ENCODE measurements at places on chromosomes 2 and 18.

GRCh38 chr18:13395577-13395976, 177.0 kb downstream of the LDLRAD4 start:
- DNase-seq: no peak

- DNase-seq: no peak
Measured at GRCh38 chr2:232231554-232231953, 147.0 kb upstream of the ALPP start.

DNA sequence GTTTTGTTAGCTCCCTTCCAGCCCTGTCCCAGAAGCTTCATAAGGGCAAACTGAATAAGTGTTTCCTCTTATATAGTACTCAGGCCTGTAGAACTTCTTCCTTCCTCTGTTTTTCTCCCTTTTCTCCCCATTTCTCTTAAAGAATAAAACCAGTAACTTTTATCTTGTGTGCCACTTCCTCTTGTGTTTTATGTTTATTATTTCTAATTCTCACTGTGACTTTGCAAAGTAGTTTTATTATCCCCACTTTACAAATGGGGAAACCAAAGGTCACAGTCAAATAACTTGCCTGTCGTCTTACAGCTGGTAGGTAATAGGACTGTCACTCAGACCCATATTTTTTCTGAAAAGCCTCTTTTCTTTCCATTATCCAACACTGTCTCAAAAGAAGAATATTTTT, 42.4 kb downstream of the RBBP8 start:
- no peak for DNase-seq

- DNase-seq: no peak
Measured at GRCh38 chr2:240469740-240470139, 34.3 kb downstream of the GPC1 start.

GRCh38 chr18:24534737-24535136, 74.3 kb downstream of the HRH4 start:
- DNase-seq: no peak

GRCh38 chr2:128868686-128869551, 550.3 kb upstream of the HS6ST1 start:
- DNase-seq: peak; percentile 3

DNA sequence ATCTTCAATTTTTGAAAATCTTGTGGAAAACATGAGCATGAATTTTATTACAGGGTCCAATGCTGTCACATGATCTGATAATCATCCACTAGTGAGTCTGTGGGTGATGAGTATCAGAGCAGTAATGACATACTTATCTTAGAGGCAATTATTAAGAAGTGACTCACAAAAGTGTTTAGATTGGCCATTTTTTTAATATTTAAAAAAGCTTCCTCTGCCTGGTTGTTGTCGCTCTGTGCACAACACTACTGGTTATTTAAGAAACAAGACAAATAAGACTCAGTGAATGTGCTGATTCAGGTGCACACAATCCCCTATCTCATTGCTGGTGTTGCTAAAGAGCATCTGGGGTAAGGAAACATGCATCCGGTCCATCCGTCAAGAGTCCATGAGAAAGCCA, 665.8 kb upstream of the ZEB2 start:
- no peak for DNase-seq

- peak; percentile 27 for DNase-seq
Measured at GRCh38 chr2:140247451-140248195, 1467.4 kb upstream of the NXPH2 start.

DNA sequence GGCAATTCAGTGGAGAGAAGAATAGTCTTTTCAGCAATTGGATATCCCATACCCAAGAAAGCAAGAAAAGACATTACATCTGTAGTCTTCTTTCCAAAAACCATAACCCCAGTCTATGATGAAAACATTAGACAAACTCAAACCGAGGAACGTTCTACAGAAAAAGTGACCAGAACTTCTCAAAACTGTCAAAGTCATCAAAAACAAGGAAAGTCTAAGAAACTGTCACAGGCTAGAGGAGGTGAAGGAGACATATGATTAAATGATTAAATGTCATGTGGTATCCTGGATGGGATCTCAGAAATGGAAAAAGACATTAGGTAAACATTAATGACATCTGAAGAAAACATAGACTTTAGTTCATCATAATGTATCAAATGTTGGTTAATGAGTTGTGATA, 4.9 kb upstream of the USP40 start:
- DNase-seq: no peak

GRCh38 chr2:173427887-173428668, 73.4 kb downstream of the CDCA7 start:
- no peak for DNase-seq

GRCh38 chr2:218091746-218092145, 22.7 kb downstream of the RUFY4 start:
- no peak for DNase-seq

DNA sequence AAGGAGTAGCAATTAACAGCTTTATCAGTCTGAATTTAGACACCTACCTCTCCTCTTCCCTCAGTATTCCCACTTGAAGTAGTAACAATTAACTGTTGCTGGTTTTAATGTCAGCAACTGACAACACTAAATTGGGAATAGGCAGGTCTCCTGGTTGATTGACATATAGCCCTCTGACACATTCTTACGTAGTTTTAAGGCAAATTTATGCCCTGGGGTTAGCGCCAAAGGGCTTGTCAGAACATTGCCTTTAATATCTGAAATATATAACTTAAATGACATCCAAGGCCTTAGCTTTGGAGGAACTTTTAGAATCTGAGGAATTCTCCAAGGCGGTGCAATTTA, 7.4 kb downstream of the ASXL3 start:
- DNase-seq: no peak

DNA sequence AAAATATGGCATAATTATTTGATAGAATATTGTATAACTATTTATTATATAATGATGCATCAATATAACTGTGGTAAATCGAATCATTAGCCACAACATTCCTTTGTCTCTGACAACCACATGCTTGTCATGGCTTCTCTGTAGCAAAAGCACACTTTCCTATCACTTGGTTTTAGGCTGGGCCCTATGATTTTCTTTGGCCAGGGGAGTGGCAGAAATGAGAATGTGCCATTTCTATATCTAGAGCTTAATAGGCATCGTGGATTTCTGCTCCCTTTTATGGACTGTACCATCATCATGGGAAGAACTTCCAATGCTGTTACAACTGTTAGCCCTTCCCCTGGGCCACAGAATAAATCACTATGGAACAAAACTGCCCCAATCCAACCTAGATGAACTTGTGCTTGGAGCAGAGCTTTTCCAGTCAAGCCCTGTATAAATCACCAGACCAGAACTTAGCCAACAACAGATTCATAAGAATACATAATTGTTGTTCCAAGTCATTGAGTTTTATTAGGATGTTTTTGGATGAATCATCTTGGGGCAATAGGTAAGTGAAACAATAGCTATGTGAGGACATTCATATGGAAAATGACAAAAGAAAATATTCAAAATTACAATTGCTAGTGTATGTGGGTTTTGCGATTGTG, 715.8 kb downstream of the ERBB4 start:
- DNase-seq: peak; percentile 49

DNA sequence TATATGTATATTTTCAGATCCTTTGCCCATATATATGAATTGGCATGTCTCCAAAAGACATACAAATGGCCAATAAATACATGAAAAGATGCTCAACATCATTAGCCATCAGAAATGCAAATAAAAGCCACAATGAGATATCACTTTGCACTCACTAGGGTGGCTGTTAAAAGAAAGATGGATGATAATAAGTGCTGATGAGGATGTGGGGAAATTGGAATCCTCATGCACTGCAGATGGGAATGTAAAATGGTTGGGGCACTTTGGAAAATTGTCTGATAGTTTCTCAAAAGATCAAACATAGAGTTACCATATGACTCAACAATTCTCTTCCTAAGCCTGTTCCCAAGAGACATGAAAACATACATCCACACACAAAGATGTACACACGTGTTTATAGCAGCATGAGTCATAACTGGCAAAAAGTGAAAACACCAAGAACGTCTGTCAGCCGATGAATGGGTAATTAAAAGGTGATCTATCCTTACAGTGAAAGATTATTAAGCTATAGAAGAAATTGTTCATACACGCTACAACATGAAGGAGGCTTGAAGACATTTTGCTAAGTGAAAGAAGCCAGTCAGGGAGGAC, 19.7 kb downstream of the NGEF start:
- peak; percentile 45 for DNase-seq

GRCh38 chr2:232273903-232274643, 104.5 kb upstream of the ALPP start:
- DNase-seq: no peak

- DNase-seq: peak; percentile 84
Measured at GRCh38 chr2:85886590-85886989, 2.2 kb downstream of the ST3GAL5 start.

DNA sequence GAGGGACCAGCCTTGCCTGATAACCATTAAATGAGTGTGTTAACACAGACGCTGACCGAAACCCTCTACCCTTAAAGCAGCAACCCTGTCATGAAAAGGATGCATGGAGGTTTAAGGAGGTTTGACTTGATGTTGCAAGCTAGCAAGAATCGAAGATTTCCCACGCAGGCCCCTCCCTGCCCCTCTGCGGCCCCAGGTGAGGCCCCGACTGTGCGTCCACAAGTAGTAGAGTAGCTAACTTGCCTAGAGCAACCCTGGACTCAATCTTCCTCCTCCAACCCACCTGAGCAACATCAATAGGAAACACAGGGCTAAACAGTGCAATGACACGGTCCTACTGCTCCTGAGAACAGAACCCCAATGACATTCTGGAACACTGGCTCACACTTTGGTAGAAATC, 150.1 kb downstream of the COL4A4 start:
- DNase-seq: no peak

- no peak for DNase-seq
Measured at GRCh38 chr2:197145471-197146056, 165.0 kb downstream of the ANKRD44 start.

DNA sequence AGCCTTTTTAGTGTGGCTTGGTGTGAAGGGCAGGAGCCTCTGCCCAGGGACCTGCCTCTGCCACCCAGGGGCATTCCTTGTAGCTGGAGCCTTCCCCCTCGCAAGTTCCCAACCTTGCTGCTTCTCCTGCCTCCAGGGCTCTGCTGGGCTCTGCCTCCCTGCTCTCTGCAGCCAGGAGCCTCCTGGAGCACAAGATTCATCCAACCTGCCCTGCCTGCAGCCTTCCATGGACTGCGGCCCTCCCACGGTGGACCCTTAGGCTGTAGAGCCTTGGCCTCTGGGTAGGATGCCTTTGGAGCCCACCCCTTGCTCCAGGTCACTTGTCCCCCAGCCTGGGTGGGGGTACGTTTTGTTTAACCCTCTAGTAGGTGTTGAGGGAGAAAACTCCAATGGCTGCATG, 2.5 kb downstream of the SLC66A3 start:
- no peak for DNase-seq

GRCh38 chr18:49548229-49548636, 13.6 kb upstream of the LIPG start:
- DNase-seq: peak; percentile 43

GRCh38 chr2:186440506-186440905, 45.6 kb upstream of the ZC3H15 start:
- no peak for DNase-seq

GRCh38 chr2:153986488-153987229, 114.9 kb downstream of the GALNT13 start:
- peak; percentile 18 for DNase-seq

- DNase-seq: peak; percentile 30
Measured at GRCh38 chr2:157596992-157597681, 31.5 kb downstream of the ACVR1C start.

GRCh38 chr2:25960920-25961319, 21.4 kb downstream of the KIF3C start:
- peak; percentile 81 for DNase-seq

- no peak for DNase-seq
Measured at GRCh38 chr2:111216811-111217652, 96.3 kb downstream of the BCL2L11 start.

DNA sequence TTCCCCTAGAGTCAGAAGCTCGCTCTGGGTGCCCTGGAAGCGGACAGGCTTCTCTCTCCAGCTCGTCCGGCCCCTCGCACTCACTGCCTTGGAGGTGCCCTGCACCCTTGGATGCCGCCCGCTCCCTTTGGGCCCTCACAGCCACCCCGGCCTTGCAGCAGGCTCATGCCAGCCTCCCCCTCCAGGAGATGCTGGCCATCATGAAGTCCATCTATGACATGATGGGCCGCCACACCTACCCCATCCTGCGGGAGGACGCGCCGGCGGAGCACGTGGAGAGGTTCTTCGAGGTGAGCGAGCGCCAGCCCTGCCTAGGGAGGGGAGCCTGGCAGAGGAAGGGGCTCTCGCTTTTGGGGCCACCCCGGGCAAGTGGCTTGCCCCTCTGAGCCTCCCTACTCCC, 20.3 kb upstream of the FAHD2A start:
- DNase-seq: no peak

DNA sequence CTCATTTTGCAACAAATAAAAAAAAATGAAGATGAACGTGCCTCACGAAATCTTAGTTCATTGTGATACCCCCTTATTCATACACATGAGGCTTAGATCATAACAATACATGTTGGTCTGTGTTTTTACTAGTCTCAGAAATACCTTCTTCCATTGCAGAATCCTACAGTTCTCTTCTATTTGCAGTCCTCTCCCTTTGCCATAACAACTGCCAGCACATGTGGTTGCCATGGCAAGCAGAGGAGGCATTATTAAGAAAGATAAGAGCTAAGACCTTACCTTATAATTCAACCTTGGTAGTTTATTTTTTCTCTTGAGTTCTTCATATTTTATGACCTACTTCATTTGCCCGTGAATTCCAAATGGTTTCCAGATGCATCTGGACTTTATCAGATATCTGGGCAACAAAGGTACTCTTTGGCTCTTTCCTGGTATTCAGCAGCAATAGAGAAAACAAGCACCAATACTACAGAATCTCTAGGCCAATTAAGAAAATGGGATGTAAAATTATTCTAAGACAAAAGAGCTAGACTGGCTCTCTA, 524.0 kb downstream of the CMPK2 start:
- DNase-seq: no peak

DNA sequence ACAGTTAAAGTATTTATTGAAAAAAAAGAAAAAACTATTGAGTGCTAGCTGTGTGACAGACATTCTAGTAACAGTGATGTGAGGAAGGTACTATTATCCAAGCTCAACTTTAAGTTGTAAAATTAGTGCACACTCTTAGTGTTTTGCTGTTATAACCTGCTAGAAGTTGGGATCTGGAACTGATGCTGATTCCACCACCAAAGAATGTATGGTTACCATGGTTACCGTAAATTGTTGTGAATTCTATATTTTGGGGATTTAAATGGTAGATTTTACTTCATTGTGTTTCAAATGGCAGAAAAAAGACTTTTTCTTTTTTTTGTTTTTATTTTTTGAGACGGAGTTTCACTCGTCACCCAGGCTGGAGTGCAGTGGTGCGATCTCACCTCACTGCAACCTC, 5.3 kb downstream of the AGFG1 start:
- peak; percentile 44 for DNase-seq

GRCh38 chr2:3248754-3249475, 128.7 kb downstream of the EIPR1 start:
- DNase-seq: no peak

- DNase-seq: no peak
Measured at GRCh38 chr2:133716166-133716565, 147.9 kb upstream of the NCKAP5 start.

DNA sequence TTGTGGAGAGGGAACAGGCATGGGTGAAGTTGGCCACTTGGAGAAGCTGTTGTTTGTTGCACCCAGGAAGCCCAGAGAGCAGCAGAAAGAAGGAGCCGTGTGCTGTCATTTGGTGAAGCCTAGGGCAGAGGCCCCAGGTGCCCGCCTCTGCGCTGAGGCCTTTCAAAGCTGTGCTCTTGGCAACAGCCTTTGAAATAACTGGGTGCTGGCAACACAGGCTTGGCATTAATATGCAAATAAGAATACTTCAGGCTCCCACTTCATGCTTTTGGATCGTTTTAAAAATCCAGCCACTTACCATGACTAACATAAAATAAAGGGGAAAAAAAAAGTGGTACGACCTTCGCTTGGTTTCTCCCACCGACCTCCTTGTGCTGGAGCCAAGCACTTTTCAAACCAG, 41.1 kb downstream of the DHRS9 start:
- no peak for DNase-seq
